ENCODE measurements at places on chromosomes 12 and 14.

- DNase-seq: no peak
Observed at GRCh38 chr14:106518054-106518943, 991.9 kb downstream of the TMEM121 start.

DNA sequence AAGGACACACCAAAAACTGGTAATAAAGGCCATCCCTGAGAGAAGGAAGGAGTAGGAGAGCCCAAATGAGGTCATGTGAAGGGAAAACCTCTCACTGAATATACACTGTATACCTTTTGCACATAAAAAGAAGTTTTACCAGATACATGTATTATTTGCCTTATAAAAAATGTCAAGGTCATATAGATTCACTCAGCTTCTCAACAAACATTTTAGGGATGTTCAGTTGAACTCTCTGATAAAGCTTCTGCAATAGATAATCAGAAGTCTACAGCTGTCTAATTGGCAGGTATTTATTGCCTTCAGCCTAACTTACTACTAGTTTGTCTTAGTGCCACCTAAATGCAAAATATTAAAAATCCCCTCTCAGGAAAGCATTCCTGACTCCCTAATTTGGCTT lies 8.7 kb downstream of the SLC11A2 start:
- DNase-seq: no peak

DNA sequence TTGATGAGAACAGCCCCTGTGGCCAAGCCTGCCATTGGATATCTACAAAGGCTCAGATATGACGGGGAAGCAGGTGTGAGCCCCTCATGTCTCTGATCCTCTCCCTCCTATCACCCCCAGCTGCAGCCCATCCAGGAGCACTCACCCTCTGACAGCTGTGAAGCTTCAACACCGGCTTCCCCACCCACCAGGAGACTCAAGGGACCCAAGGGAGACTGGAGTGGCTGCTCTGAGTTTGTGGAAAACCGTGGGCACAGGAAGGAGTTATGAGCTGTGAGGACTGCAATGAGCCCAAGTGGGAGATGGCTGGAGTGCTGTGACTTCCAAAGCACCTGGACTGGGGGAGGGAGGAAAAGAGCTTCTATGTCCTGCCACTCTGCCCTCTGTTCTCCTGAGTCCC lies 7.9 kb downstream of the IFI27L2 start:
- DNase-seq: no peak

- DNase-seq: no peak
Observed at GRCh38 chr12:103401421-103401820, 94.3 kb downstream of the C12orf42 start.

DNA sequence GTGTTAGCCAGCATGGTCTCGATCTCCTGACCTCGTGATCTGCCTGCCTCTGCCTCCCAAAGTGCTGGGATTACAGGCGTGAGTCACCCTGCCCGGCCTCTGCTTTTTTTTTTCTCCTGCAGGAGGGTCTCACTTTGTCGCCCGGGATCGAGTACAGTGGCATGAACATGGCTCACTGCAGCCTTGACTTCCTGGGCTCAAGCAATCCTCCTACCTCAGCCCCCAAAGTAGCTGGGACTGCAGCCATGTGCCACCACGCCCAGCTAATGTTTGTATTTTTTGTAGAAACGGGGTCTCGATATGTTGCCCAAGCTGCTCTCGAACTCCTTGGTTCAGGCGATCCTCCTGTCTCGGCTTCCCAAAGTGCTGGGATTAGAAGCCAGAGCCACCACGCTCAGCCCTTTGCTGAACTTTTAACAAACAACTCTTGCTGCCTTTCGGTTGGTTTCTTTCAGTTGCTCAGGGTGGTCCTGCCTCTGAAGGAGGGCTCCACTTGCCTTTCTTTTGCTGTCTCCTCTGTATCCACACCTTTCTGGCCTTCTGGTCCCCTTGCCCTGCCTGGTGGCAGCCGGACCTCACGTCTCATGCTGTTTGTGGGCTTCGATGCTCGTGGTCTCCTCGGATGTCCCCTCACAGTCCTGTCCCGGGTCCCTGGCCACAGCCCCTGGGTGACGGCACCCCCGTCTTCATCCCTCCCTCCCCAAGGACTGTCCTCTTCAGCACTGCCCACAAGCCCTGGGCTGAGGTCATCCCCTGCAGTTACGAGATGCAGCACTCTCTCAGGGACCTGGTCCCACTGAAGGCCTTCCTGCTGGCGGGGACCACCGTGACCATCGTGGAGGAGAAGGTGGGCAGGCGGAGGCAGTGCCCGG lies 3.8 kb upstream of the B3GNT4 start:
- no peak for DNase-seq

DNA sequence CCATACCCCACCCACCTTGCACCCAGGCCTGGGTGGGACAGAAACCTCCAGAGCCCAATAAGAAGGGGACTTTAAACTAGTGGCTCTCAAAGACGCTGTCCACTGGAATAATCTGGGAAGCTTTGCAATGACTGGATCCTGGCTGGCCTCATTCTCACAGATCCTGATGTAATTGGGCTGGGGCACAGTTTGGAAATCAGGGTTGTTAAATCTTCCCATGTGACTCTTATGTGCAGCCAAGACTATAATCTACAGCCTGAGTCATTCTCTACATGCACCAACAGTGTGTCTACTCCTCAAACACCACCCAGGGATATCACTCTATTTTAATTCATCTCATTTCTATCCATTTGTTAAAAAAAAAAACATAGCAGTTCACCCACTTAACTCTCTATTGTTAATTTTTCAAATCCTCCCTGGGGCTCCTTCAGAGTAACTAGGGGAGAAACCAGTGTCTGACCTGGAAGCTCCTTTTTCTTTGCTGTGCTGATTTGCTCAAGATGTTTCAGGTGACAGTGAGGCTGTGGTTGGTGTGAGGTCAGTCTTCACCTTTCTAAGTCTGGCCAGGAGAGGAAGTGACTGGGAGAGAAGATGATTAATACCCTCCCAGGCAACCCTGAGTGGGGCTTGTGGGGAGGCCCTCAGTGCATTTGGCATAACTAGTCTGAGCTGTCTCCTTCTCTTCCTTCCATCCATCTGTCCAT lies 211.6 kb upstream of the SFSWAP start:
- no peak for DNase-seq

DNA sequence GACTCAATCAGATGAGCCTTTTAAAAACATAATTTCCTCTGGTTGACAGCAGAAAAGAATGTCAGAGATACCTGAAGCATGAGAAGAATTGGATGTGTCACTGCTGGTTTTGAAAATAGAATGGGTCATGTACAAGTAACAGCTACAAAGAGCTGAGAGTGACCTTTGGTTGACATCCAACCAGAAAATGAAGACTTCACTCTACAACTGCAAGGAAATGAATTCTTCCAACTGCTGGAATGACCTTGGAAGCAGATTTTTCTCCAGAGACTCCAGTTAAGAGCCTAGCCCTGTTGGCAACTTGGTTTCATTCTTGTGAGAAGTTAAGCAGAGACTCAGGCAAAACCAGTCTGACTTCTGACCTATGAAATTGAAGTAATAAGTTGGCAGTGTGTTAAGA lies 505.9 kb downstream of the SLC16A7 start:
- no peak for DNase-seq

DNA sequence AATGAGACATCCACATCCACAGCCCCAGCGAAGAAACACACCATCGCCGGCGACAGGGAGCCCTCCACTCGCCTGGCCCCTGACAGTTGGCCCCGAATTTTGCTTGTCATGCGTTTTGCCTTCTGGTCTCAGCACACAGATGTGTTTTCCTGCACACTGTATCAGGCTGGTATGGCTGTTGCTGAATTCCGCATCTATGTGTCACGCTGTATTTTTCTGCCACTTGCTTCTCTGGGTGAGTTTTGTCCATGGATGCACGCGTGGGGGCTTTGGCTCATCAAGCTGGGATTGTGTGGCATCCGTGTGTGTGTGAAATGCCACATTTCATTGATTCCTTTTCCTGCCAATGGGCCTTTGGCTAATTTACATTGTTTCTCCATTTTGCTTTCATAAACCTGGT lies 26.5 kb downstream of the ARL6IP4 start:
- DNase-seq: no peak

- no peak for DNase-seq
Observed at GRCh38 chr12:69404851-69405565, 45.5 kb downstream of the YEATS4 start.

- DNase-seq: no peak
Observed at GRCh38 chr12:2247596-2247995, 194.8 kb downstream of the CACNA1C start.

DNA sequence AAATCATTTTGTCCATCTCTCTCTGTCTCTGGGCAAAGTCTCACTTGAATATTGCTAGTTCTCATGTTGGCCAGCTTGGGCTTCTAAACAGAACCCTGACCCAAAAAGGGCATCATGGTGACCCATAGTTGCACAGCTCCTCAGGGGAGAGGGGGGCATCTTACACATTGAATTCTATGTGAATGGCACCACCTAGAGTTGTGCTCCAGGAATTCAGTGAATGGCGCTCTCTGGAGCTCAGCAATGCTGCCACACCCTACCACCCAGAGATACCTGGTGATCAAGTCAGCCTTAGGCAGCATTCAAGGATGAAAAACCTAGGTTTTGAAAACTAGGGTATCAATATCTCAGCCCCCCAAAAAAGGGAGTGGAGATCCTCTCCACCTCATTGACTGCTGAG lies 50.6 kb downstream of the SMUG1 start:
- no peak for DNase-seq
